ENCODE measurements at places on chromosomes 11 and 22. TPM values are rescaled to one million over a fixed set of nuclear protein-coding genes. Genes with fewer than 3 reads are reported as not detected.

The KDM4F gene
- total RNA-seq = not detected

The LTO1 gene
- 23.7 TPM for total RNA-seq

The SCUBE2 gene
- 7.1 TPM for total RNA-seq

The RTCB gene
- total RNA-seq = 58.2 TPM

The CRYBB2 gene
- total RNA-seq = not detected

The APOC3 gene
- not detected for total RNA-seq

The SMC1B gene
- total RNA-seq = not detected

The KCNJ11 gene
- 4.3 TPM for total RNA-seq

The OSBP2 gene
- 3.1 TPM for total RNA-seq

The YDJC gene
- total RNA-seq = 13.1 TPM

The CDK2AP2 gene
- 79.7 TPM for total RNA-seq

The VPREB1 gene
- total RNA-seq = not detected

The ASCC2 gene
- total RNA-seq = 65.4 TPM

The POLDIP3 gene
- 75.0 TPM for total RNA-seq

The MFRP gene
- total RNA-seq = not detected

The GVQW3 gene
- total RNA-seq = 3.3 TPM

The H19 gene
- 87.6 TPM for total RNA-seq

The PYGM gene
- 2.6 TPM for total RNA-seq

Measured in lower lobe of right lung (tissue), 2 donors.